ENCODE measurements at places on chromosomes 7 and 10.

DNA sequence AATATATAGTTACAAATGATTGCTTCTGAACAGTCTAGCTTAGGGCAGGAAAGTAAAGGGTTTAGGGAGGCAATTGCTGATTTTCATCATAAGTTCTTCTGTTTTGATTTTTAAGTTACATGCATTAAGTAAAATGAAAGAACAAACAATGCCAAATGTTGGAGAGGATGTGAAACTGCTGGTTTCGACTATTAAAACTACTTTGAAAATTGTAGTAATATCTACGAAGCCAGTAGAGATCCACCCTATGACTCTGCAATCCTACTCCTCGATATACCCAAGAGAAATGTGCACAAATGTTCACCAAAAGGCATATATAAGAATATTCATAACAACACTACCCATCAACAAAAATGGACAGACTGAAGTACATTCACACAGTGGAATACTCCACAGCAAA, 24.3 kb downstream of the PDZD8 start:
- DNase-seq, result no peak

- no peak for DNase-seq
These were observed 54.5 kb upstream of the PFKFB3 start for GRCh38 chr10:6148251-6148701.

DNA sequence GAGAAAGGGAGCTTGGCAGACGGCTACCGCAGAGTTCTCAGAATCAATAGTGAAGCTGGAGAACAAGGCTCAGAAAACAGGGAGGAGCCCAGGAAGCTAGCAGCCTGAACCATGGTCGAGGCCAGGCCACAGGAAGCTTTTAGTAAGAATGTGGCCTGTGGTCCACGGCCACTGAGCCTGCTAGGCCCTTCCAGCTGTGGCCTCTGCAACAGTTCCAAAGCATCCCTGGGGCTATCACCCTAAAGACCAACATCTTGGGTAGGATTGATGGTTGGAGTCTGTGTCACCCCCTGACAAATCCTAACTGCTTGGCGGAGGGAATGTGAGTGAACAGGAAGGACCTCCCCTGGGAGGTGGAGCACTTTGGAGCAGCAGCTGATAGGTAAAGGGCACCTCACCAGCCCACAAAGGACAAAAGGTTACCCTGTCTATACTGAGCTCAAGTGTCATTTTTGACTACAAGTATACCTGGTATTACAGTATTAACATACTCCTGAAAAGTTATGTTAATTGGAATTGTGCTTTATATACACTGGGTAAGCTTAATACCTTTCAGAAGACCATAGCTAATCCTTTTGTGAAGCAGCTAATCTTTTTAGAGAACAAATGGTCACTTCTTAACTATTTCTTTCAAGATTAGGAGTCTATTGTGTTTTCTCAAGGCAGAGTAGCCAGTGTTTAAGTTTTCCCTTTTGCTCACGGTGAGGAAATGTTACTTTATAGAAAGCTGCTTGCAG, 18.7 kb downstream of the PTPRE start:
- DNase-seq, result no peak

DNA sequence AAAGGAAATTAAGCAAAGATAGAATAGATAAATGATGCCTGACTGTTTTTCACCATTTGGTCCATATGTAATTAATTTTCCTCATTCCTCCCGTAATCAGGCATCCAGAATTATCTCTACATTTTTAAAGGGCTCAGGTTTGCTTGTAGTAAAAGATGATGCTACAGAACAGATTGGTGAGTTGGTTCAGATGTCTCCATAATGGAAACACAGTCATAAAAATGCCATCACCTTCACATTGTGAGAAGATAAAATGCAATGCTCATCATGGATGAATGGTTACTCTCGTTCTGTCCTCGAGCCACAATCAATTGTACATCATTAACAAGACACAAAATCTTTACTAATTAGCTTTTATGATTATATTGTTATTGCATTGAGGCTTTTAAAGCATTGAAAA, 64.9 kb upstream of the CELF2 start:
- DNase-seq, result no peak

DNA sequence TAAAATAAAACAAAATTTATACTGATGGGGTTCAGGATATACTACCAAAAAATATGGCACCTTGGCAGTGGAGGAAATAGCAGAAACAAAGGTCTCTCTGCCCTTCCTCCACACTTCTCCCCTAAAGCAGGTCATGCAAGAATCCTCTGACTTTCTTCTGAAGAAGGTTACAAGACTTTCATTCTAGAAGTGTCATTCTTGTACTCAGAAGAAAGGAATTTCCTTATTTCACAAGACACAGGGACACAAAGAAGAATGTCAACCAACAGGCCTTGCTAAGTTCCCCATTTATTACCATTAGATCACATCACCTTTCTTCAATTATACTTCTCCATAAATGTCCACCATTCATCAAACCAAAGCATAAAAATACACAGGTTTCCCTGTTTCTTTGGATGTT, 470.2 kb downstream of the PAXIP1 start:
- no peak for DNase-seq

GRCh38 chr10:78544423-78545090, 510.9 kb downstream of the RPS24 start:
- no peak for DNase-seq

- no peak for DNase-seq
These were observed 70.5 kb downstream of the SFMBT2 start for GRCh38 chr10:7340179-7340874.

DNA sequence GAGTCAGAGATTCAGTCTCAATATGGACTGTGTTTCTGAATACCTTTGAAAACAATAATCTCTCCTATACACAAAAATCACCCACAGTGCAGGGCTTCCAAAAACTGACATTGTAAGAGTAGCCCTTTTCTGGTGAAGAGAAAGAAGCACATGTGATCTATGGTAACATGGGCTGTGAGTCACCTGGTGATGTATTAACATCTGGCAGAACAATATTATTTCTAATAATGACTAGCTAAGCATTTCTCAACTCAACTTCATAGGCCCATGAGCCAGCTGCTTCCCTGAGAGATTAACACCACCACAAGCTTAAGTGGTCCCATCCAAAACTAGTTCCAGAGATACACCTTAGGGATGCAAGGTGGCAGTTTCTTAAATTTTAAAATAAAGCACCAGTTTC, 331.0 kb upstream of the NRP1 start:
- peak; percentile 43 for DNase-seq

- DNase-seq, result no peak
These were observed 692.5 kb downstream of the INHBA start for GRCh38 chr7:41010418-41010817.

DNA sequence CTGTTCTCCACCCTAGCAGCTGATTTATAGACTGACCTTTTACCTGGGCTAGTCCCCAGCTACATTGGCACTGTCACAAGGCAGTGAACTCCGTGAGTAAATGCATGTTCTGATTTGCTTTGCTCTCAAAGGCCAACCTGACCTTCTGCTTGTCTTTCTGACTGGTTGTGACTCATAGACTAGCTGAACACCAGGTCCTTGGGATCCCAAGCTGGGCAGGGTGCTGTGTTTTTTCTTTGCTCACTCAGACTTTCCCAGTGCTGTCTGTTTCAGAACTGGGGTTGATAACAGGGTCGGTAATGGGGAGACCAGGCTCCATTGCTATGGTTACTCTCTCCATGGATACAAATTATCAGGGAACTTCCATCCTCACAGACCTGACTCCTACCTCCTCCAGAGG, 35.0 kb downstream of the EVX1 start:
- DNase-seq, result peak; percentile 24

DNA sequence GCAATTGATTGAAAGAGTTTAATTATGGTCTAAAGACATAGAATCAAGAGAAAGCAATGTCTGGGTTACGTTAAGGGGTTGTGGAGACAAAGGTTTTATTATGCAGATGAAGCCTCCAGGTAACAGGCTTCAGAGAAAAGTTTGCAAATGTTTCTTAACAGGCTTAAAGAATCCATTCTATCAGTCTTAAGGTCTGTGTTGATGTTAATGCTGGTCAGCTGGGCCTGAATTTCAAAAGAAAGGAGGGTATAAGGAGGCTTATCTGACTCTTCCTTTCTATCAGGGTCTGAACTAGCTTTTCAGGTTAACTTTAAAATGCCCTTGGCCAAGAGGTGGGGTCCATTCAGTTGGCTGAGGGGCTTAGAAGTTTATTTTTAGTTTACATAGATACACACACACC, 1004.5 kb upstream of the C7orf33 start:
- DNase-seq, result no peak

GRCh38 chr10:18362892-18363291, 222.7 kb downstream of the CACNB2 start:
- DNase-seq, result no peak

GRCh38 chr7:2214636-2215035, 18.1 kb downstream of the MAD1L1 start:
- DNase-seq, result no peak

GRCh38 chr7:2033586-2034135, 199.1 kb downstream of the MAD1L1 start:
- DNase-seq, result no peak

- DNase-seq, result no peak
These were observed 3.5 kb upstream of the OIT3 start for GRCh38 chr10:72890086-72890485.

GRCh38 chr7:36315309-36315944, 74.2 kb upstream of the ANLN start:
- DNase-seq, result peak; percentile 15

DNA sequence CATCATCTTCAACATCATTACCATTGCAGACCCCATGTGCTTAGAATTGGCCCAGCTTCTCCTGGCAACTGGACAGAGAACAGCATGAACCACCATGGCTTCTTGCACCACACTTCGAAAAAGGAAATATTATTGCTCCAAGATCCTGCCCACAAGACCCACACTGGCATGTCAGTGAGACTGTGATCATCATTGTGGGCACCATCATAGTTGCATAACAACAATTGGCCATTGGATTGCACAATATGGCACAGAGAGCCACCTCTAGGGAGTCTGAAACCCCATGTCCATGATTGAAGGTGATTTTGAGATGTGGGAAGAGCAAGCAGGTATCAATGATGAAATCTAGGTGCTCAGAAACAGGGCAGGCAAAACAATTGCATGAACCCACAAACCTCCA, 918.9 kb downstream of the GRID1 start:
- no peak for DNase-seq

GRCh38 chr10:110273474-110273873, 31.2 kb downstream of the SMNDC1 start:
- DNase-seq, result peak; percentile 87

DNA sequence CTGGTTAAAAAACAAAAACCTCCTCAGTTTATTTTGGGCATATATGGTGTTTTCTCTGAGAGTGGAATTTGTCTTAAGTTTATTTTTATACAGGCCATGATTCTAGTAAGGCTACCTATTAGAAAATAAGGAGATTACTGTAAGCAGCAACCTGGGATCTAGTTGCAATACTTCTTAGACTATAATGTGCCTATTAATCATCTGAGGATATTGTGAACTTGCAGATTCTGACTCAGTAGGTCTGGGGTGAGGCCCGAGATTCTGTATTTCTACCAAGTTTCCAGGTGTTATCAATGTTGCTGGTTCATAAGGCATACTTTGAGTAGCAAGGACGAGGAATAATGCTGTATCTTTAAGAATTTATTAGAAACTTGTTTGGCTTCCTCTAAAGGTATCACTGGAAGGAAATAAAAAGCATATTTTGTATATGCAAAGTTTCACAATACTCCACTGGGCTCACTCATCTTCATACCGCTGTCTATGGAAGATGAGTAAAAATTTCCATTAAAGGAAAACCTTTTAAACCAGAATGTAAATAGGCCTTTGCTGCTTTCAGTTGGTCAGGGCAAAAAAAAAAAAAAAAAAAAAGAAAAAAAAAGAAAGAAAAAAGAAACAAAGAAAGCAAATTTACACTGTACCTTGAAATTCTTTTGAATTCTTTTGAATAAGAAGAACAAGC, 105.8 kb downstream of the BMPER start:
- DNase-seq, result peak; percentile 61

GRCh38 chr7:26912338-26912737, 47.9 kb upstream of the SKAP2 start:
- peak; percentile 10 for DNase-seq

GRCh38 chr10:28925121-28925663, 247.9 kb downstream of the BAMBI start:
- DNase-seq, result no peak

DNA sequence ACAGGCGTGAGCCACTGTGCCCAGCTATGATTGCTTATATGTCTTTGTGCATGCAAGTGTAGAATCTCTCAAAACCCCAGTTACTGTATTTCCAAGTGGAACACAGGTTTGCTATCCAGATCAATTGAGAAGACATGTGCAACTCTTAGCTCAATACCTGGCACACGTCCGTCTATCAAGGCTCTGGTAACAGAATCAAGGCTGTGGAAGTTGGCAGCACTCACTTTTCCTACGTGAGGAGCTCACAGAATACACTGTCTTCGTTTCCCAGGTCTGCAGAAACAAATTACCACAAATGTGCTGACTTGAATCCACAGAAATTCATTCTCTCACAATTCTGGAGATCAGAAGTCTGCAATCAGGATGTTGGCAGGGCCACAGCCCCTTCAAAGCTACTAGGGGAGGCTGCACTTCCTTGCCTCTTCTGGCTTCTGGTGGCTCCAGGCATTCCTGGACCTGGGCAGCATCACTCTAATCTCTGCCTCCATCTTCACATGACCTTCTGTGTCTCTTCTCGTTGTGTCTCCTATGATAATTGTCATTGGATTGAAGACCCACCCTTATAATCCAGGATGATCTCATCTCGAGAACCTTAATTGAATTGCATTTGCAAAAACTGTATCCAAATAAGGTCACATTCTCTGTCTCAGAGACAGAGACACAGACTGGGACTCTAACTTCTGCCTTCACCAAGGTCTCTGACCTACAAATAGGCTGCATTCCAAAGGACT, 84.8 kb upstream of the C7orf33 start:
- no peak for DNase-seq

- no peak for DNase-seq
These were observed 21.3 kb upstream of the IFIT2 start for GRCh38 chr10:89280508-89280907.

DNA sequence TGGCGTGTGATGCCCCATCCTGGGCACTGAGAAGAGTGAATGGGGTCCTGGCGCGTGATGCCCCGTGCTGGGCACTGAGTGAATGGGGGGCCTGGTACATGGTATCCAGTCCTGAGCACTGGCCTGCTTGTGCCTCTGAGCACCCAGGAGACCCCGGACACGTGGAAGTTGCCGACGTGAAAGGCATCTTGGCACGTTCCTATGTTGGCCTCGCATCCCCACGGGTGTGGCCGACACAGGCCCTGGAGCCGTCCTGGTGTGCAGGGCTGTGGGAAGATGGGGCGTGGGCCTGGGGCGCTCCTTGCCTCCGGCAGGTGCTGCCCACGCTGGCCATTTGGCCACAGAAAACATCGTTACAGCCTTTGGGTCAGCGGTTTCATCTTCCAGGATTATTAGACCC, 35.5 kb downstream of the CFAP46 start:
- no peak for DNase-seq

DNA sequence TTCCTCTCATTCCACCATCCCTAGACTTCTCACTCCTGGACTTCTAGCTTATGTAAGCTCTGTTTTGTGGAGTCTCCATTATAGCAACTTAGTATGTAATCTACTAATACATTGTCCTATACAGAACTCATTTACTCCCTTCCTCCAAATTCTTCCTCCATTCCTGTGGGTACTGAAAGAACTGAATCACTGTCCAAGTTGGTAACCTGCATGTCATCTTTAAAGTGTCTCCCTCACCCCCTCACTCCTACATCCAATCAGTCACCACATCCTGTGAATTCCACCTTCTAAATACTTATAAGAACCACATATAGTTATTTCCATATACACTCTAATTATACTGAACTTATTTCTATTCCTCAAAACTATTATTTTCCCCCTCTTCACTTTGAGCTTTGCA, 20.3 kb downstream of the AASS start:
- DNase-seq, result no peak

GRCh38 chr10:28256776-28257175, 46.1 kb downstream of the MPP7 start:
- peak; percentile 40 for DNase-seq
